Amygdala (tissue), 56 donors: ENCODE measurements at places on chromosomes 11 and 22.
A peak's percentile ranks its signal among the peaks of the same experiment; 100 is the strongest.

DNA sequence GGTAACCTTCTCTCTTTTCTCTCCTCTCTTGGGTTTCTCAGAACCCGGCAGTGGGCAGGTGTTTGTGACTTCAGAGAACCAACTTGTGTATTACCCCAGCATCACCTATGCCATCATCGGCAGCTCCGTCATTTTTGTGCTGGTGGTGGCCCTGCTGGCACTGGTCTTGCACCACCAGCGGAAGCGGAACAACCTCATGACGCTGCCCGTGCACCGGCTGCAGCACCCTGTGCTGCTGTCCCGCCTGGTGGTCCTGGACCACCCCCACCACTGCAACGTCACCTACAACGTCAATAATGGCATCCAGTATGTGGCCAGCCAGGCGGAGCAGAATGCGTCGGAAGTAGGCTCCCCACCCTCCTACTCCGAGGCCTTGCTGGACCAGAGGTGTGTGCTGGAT is 62.2 kb downstream of the COMMD9 start:
- DNase-seq, result no peak

DNA sequence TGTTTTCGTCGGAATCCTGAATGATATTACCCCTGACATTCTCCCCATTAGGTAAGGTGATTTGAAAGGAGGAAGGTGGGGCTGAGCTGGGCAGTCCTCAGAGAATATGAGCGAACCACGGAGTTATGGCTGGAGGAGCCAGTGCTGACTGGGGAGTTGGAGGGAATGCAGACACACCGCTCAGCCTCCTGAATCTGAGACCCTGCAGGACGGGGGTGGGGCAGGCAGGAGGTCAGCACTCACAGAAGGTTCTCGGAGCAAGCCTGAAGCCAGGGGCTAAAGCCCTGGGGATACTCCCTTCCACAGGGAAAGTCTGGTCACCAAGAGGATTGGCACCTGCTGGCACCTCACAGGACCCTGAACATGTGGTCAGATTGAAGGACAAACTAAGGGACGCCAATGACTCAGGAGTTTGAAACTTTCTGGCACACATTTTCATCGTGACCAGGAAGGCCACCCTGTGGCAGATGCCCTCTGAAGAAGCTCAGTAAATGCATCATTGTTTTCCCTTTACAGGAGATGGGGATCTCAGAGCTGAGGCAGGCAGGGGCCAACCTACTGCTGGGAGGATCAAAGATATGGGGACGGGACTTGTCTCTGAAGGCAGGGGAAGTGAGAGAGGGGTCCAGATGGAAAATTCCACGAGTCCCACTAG is 26.9 kb upstream of the FCHSD2 start:
- no peak for DNase-seq

DNA sequence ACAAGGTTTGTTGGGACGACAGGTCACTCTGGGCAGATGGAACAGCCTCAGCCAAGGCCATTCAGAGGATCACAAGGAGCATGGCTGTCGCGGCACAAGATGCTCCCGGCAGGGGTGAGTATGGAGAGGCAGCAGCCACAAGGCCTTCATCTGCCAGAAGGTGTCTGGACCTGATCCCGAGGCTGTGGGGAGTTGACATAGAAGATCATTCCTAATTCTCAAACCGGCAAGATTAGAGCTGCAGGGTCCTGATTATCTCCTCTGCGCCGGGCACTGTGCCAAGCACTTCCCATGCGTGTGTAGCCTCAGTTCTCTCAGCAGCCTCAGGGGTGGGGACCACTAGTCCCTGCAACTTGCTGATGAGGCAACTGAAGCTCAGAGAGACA is 32.3 kb upstream of the RFPL3 start:
- no peak for DNase-seq

GRCh38 chr22:38881464-38881871 is 9.5 kb upstream of the CBX6 start:
- no peak for DNase-seq

GRCh38 chr11:95282291-95282751 is 51.3 kb upstream of the SESN3 start:
- no peak for DNase-seq

- no peak for DNase-seq
Measured at GRCh38 chr22:45541382-45541979, 38.8 kb downstream of the FBLN1 start.

GRCh38 chr22:38938221-38938620 is 19.2 kb upstream of the APOBEC3A start:
- DNase-seq, result no peak

- no peak for DNase-seq
Measured at GRCh38 chr11:28730889-28731288, 622.7 kb downstream of the METTL15 start.

- DNase-seq, result peak; percentile 60
Measured at GRCh38 chr11:120547811-120548681, 36.5 kb downstream of the GRIK4 start.

DNA sequence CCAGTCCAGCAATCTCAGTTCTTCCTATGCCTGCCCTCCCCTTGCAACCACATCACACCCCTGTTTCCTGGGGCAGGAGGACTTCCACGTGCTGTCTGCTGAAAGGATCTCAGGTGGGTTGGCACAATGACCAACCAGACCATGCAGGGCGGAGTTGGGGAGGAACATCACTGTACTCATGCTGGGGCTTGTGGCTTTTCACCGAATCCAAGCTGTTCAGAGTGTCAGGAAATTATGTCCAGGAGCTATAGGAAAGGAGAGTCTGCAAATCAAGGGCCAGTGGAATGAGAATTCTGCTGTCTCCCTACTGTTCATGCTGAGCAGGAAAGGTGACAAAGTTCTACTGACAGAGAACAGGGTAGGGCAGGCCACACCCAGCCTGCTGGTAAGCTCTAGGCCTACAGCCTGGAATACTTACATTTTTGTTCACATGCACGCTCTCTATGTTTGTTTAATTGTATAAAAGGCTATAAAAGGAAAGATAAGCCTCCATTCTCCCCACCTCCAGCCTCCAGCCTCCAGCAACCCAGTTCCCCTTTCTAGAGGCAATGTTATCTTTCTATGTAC is 1.7 kb upstream of the PLAAT2 start:
- DNase-seq, result no peak

- DNase-seq, result no peak
Measured at GRCh38 chr11:126345759-126346585, 9.5 kb upstream of the ST3GAL4 start.

- DNase-seq, result no peak
Measured at GRCh38 chr11:1387961-1388762, 1.6 kb upstream of the BRSK2 start.

DNA sequence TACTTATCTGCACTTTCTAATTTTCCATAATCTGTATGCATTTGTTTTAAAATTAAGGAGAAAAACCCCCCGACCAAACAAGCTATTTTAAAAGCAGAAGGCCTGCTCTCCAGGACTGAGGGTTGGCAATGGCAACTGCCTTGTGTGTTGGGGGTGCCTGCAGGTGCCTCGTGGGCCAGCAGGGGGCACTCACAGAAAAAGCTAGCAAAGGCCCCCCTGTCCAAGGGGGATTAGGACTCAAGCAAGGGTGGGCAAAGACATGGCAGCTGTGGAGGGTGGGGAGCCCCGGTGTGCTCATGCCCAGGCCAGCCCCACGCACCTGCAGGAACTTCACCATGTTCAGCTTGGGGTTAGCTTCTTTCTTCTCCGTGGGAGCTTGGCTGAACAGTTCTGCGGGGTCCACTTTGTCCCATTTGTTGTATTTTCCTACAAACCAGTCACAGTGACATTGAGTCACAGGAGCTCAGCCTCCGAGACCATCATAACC is 10.3 kb downstream of the TOP3B start:
- no peak for DNase-seq

GRCh38 chr11:46237248-46238077 is 40.0 kb upstream of the CREB3L1 start:
- DNase-seq, result no peak

GRCh38 chr11:3094223-3094824 is 37.1 kb upstream of the CARS1 start:
- DNase-seq, result no peak

GRCh38 chr11:65422633-65423515 is at the start of gene NEAT1:
NEAT1 (plus strand) TSS chr11:65422798.
- peak; percentile 94 for DNase-seq

- DNase-seq, result no peak
Measured at GRCh38 chr22:45502215-45503049, at the start of gene FBLN1. FBLN1 (plus strand) TSS chr22:45502883; CDS start chr22:45502986, 103 bp downstream.

- no peak for DNase-seq
Measured at GRCh38 chr11:26106726-26107125, 225.2 kb upstream of the ANO3 start.

DNA sequence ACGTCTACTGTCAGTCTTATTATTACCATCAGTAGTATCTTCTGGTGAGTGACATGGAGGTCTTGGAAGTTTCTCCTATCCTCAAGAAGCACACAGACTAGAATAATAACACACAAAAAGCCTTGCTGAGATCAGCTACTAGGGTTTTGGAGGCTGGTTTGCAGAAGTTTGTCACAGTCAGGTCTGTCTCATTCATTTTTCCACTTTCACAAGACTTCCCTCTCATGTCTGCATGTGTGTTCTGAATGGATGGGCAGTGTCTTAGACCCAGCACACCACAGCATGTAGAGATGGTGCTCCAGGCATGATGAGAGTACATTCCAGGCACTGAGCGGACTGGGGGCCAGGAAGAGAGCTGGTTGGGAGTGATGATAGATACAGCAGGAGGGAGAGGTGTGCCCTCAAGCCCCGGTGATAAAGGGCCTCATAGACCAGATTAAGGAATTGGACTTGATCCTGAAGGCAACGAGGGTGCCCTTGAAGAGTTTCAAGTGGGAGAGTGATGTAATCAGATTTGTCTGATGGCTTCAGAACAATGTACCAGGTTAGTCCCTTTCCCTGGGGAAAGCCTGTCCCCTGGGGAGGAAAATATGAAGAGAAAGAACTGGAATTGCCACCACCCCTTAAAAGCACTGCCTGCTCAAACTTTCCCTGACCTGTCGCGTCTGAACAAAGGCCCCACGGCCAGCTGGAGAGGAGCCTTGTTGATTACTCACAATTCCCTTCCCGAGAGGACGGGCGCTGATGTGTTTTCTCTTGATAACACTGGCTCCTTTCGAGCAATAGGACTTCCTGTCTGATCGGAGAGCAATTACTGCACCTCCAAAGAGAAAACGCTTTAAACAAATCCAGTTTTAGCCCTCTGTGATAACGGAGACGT is 45.1 kb upstream of the LMO2 start:
- DNase-seq, result no peak

GRCh38 chr11:68329978-68330699 is 17.7 kb downstream of the LRP5 start:
- no peak for DNase-seq

DNA sequence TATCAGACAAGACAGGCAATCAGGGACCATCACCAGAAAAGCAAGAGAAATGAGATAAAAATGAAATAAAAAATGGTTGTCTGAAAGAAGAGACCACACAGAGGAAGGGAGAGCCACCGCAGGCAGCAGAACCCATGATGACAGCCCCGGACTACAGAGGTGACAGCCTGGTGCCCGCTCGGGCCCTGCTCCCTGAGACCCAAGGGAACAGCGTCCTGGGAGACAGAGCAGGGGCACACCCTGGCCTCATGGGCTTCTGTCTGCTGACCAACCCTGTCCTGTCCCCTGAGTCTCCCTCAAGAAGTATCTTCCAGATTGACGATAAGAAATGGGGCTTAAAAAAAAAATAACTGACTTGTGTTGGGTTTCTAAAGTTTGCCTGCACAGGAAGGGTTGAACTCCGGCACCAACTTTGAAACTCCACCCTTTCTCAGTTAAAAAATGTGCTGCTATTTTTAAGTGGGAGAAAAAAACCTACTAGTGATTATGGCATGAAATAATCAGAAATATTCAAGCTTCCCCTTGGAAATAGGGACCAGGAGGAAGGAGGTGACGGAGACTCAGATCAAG is 70.1 kb upstream of the TTLL12 start:
- DNase-seq, result no peak

DNA sequence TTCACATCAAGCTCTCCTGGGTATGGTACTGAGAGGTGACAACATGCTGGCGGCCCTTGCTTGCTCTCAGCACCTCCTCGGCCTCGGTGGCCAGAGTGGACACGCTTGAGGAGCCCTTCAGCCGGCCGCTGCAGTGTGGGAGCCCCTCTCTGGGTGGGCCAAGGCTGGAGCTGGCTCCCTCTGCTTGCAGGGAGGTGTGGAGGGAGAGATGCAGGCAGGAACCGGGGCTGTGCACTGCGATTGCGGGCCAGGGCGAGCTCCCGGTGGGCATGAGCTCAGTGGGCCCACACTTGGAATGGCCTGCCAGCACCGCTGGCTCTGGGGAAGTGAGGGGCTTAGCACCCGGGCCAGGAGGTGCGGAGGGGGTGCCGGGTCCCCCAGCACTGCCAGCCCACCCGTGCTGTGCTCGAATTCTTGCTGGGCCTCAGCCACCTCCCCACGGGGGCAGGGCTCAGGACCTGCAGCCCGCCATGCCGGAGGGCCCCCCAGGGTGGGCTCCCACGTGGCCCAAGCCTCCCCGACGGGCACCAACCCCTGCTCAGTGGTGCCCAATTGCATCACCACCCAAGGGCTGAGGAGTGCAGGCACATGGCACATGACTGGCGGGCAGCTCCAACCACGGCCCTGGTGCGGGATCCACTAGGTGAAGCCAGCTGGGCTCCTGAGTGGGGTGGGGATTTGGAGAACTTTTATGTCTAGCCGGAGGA is 106.2 kb downstream of the RAB38 start:
- no peak for DNase-seq

- DNase-seq, result no peak
Measured at GRCh38 chr22:48750282-48750681, 1077.4 kb downstream of the BRD1 start.

DNA sequence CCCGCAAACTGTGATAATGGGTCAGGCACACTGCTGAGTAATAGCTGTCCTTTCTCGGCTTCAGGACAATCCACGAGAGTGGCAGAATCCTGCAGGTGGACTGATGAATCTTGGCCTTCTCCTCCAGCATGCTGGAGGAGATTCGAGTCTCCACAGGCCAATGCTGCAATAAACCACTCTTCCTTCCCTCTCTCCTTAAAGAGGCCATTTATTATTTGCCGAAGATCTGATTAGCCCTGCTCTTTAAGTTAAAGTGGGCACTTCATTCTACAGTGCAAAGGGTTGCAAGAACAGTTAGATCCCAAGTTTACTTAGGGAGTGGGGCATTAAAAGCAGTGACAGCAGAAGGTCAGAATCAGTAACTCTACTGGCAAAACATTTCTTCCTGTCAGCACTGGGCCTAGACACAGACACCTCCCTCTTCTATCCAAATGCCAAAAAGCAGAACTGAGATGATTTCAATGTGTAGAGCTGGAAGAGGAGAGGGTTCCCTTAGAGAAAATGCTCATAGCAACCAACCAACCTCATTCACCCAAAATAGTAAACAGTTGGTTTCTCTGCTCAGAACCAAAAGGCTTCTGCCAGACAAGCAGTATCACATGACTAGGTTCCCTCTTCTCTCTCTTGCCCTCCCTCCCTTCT is 121.7 kb downstream of the SGSM3 start:
- DNase-seq, result no peak

DNA sequence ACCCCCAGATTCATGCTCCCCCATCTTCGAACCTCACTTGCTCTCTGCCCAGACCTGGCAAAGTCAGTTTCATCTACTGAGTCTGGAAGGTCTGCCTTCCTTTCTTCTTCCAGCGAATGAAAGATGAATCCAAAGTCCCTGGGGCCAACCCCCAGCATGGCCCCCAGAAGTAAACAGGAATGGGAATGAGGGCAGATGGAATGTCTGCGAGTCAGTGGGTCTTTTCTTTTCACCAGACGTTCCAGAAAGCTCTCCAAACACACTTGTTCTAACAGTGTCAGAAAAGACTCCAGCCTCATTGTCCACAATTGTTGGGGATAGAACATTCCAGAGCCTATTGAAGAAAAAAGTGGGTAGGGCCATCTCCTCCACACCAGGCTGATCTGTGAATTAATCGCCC is 28.6 kb downstream of the RIBC2 start:
- DNase-seq, result no peak
